ENCODE measurements at places on chromosomes 5 and 9. TPM values are rescaled to one million over a fixed set of nuclear protein-coding genes. Genes with fewer than 3 reads are reported as not detected.

The GDF9 gene
- not detected for total RNA-seq

DNA sequence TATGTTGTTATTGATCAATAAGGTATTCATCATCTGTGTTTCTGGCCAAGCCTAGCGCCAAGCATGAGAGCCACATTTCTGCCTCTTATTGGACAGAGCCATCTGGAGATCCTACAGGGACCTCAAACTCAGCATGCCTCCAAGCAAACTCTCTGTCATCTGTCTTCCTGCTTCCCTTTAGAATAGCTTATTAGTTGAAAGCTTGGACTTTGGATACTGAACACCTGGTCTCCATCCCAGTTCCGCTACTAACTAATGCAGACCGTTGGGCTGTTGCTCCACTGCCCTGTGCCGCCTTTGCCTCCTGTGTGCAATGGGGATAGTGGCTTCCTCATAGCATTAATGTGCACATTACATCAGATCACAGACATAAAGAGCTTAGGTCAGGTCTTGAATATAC lies 65.5 kb downstream of the MAP1B start:
- no peak for DNase-seq

DNA sequence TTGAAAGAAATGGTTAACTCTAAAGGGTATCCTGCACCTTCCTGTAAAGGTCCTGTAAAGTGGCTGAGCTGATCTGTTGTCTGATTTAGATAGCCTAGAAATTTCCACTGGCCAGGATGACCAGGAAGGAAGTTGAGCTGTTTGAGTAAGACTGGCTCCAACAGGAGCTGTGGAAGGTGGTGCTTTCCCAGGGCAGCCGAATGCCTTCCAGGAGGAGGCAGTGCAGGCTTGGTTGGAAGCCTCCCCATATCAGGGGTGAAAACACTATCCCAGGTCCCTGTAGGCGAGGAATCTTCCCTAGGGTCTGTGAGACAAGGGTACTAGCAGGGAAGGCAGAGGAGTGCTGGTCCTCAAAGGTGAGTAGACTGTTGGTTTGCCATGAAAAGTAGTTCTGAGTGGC lies 98.4 kb downstream of the LIX1 start:
- DNase-seq = no peak

The FAM78A gene
- total RNA-seq = 6.3 TPM

Measured in mesenteric fat pad (tissue), 1 donor.